ENCODE measurements at places on chromosomes 3 and 15.
A peak's percentile ranks its signal among the peaks of the same experiment; 100 is the strongest.

DNA sequence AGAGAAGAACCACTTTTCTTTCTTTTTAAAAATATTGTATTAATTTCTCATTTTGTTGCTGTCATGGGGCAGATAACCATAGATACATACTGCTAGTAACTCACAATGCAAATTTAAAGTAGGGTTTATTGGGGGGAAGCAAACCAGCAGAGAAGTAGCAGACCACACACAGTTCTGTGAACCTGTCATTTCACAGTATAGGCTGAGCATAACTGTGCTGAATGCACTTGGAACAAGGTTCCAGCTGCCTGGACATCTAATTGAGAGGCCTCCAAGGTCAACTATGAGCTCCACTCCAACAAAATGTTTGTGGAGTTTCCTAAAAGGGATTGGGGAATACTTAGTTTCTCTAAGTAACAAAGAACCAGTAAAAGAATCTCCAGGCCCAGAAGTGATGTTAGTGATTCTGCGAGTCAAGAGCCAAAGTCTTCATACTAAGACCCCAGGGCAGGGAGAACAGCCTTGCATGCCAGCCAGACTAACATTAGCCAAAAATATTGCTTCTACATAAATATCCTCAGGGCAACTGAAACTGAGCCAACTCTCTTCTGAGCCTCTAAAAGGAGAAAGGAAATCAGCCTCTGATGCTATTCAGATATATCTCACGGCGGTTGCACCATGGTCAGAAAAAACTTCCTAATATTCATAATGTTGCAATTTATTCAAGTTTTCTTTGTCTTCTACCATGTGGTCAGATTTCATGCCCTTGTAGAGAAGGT, 856.4 kb upstream of the ALCAM start:
- no peak for DNase-seq

- peak; percentile 89 for DNase-seq
Observed at GRCh38 chr3:100400419-100400779, 490 bp downstream of the TOMM70 start.

DNA sequence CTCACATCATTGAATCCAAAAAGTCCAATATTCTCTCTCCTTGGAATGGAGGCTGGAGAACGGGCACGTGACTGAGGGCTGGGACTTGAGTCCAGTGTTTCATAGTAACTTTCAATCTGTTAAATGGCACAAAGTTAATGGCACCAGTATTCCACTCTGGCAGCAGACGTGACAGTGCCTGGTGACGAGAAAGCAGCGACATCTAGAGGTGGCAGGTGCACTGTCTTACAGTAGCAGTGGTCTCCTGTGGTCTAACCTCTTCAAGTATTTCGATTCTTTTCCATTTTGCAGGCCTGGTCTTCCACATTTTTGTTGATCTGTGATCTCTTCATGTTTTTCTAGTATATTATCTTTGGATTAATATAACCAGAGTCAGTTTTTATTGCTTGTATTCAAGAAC, 107.1 kb downstream of the OXSM start:
- DNase-seq: no peak

GRCh38 chr3:151901644-151902285, 28.3 kb downstream of the SUCNR1 start:
- no peak for DNase-seq

GRCh38 chr3:152040319-152040718, 166.9 kb downstream of the SUCNR1 start:
- DNase-seq: no peak

DNA sequence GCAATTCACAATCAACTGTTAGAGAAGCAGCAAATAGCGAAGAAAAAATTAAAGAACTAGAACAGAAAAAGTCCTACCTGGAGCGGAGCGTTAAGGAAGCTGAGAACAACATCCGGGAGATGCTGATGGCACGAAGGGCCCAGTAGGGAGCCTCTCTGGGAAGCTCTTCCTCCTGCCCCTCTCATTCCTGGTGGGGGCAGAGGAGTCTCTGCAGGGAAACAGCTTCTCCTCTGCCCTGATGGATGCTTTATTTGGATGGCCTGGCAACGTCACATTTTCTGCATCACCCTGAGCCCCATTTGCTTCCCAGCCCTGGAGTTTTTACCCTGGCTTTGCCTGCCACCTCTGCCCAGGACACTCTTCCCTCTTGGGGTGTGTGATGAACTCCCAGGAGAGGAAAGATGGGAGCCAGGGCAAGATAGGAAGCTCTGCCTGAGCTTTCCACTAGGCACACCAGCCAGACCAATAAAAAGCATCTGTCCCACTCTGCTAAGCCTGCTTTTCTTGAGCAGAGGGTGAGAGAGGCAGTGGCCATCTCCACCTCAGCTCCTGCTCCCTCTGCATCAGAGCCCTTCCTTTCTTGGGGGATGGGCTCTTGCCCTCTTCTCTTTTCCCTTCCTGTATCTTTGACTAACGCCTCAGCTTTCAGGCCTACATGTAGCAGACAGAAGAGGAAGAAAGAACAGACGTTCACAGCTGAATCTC, 39.4 kb downstream of the PPARG start:
- DNase-seq: no peak

DNA sequence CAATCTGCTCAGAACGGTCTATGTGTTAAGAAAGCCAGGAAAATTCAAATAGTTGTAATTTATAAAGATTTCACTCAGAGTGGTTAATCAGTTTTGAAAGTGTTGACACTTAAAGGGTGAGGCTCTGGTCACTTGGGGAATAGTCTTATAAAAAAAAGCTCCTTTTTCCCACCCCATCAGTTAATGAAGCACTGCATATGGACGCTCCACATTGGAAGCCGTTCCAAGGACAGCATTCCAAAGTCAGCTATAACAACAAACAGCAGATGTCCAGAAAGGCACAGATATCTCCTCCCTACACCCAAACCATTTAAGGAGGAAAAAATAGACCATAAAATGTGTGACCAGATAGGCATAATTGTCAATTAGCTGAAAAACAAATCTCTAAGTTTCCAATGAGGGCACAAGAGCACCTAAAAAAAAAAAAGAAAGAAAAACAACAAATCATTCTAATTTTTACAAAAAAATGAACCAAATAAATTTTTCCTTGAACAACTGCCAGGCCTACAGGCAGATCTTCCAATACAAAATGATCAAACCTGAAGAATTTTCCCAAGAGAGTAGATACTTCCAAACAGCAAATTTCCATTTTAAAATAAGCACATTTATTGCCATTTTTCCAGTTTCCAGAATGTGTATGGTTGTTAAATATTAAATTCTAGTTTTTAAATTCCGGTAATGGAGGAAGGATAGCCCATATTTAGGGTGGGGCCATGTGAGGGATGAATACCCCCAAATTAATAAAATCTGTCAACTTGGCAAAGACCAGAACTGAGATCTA, 198.3 kb downstream of the ERC2 start:
- no peak for DNase-seq

- no peak for DNase-seq
Observed at GRCh38 chr15:26075770-26076169, 212.6 kb upstream of the ATP10A start.

GRCh38 chr3:196969134-196969659, 564 bp upstream of the PIGZ start:
- peak; percentile 68 for DNase-seq

DNA sequence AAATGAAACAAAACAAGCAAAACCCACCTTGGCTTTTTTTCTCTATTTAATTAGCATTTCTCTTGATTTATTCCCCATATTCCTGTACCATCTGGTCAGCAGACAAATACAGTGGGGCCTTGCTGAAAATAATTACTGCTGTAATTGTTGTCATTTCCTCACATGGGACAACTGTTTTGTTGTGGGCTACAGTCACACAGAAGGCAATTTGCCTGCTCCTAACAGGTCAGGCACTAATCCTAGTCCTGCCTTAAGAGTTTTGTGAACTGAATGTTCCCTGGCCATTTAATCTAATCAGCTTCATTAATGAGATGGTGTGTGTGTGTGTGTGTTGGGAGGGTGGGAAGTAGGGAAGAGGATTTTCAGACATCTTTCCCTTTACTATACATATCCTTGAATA, 11.6 kb downstream of the TRPC1 start:
- no peak for DNase-seq

GRCh38 chr15:99909592-99910295, 176.5 kb upstream of the LYSMD4 start:
- DNase-seq: no peak

GRCh38 chr3:71560665-71561064, 22.9 kb downstream of the FOXP1 start:
- DNase-seq: no peak

DNA sequence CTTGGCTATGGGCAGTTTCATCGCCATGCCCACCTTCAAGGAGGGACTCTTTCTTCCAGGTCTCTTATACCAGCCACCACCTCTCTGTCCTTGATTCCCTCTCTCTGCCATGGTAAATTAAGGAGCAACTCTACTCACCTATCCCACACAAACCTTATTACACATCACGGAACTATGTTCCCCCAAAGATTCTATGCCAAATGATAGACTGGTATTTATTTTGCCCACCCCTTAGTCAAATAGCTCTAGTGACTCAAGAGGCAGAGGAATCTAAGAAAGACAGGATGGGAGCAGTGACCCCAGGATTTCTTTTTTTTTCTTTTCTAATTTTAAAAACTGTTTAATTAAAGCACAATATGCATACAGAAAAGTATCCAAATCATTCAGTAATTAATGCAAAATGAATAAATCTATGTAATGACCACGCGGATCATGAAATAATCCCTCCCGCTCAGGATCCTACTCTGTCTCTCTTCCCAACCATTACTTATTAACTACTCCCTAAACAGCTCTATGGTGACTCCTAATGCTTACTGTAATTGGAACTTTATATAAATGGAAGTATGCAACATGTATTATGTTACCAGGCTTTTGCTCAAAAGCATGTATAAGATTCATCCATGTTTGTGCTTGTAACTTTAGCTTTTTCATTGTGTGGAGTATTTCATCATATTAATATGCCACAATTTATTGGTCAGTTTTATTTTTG, 410.8 kb upstream of the RASGRP1 start:
- DNase-seq: no peak

- DNase-seq: peak; percentile 62
Observed at GRCh38 chr15:56249092-56249491, 5.4 kb upstream of the RFX7 start.

DNA sequence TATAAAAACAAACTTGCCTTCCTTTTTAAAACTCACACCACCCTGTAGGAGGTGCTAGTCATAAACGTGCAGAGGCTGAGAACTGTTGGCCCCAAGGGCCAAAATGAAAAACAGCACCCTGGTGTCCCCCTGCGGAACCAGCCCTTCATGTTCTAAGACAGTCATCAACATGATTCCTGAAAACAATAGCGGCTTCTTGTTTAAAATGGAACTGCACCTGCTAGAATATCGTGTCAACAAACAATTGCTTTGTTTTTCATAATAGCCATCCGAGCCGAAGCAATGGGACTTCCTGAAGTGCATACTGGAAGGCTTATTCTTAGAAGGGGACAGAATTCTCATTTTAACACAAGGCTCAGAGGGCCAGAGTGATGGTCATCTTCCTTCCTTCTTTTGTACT, 43.7 kb downstream of the MECOM start:
- no peak for DNase-seq

GRCh38 chr15:90918835-90919234, 13.5 kb downstream of the HDDC3 start:
- no peak for DNase-seq

DNA sequence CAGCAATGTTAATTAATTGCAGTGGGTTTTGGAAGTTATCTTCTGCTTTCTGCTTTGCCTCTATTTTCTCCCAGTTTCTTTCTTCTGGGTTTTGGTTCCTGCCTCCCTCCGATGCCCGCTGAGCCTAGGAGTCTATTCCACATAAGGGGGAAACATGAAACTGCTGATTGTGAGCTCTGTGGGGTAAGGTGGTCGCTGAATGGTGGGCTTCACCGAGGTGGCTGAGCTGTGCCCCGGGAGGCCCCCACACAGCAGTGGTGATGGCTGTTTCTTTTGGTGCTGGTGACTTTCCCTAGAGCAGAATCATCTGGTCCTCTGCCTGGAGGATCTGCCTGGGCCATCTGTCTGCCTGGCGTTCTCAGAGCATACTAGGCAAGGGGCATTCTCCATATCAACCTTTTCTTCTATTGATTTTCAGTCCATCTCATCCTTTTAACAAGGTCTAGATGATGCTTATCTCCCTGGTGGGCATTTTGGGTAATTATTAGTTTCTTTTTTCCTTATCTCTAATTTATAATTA, 68.8 kb upstream of the ATP2B2 start:
- DNase-seq: no peak

DNA sequence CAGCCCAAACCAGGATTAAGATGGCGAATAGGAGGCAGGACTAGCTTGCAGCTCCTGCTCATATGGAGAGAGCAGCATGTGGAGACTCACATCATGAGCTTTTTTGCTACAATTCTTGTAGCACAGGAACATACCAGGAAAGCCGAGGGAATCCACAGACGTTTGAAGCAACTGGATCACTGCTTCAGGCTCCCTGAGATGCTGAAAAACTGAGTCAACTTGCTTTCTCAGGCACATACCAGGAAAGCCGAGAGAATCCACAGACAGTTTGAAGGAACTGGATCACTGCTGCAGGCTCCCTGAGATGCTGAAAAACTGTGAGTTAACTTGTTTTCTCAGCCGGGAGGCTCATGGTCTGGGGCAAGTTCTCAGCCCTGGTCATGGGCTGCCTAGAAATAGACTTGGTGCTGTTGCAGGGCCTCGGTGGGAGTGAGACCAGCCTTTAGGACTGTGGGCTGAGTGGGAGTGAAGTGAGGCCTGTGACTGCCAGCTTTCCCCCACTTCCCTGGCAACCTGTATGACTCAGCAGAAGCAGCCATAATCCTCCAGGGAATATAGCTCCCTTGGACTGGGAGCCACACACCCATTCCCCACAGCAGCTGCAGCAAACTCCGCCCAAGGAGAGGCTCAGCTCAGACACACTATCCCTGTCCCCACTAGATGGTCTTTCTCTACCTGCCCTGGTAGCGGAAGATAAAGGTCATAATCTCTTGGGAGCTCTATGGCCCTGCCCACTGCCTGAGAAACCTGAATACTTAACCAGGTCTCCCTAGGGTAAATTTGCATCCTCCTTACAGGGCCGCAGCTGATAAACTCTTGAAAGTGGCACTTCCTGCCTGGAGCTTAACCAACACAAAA, 51.9 kb upstream of the PFN2 start:
- DNase-seq: no peak

- DNase-seq: peak; percentile 10
Observed at GRCh38 chr3:32002561-32003368, 21.2 kb downstream of the ZNF860 start.

GRCh38 chr3:906739-907138, 186.1 kb upstream of the CNTN6 start:
- DNase-seq: no peak

- no peak for DNase-seq
Observed at GRCh38 chr15:38670128-38671005, 105.8 kb upstream of the RASGRP1 start.

- DNase-seq: no peak
Observed at GRCh38 chr3:127744875-127745274, 72.1 kb downstream of the ABTB1 start.

GRCh38 chr3:122299872-122300460, 25.1 kb upstream of the CSTA start:
- DNase-seq: peak; percentile 71

DNA sequence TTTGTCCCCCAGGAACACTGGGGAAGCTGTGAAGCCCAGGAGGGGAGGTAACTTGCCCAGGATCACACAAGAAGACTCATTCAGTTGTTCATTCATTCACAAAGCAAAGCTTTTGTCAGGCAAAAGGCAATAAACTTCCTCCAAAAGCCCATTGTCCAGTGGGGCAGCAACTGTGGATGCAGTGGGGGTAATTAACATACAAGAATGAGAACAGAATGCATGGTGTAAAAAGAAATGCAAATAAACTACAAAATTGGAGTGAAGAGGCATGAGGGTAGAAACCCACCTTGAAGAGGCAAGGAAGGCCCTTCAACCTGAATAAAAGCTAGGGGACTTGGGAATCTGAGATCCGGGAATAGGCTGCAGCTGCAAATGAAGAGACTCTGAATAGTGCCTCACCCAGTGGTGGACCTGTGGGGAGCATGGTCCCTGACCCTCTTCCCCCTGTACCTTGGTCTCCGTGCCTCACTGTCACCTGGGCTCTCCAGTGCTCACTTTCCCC, 363.6 kb downstream of the CLSTN2 start:
- no peak for DNase-seq
